Stimulated activated CD8-positive, alpha-beta memory T cell treated with anti-CD3 and anti-CD28 coated beads, Interleukin-15, amount 100 ng/mL, for 4 hours (primary cell): ENCODE measurements at places on chromosomes 4 and X.

GRCh38 chr4:37605843-37606565 lies 80.2 kb downstream of the RELL1 start:
- DNase-seq: no peak

DNA sequence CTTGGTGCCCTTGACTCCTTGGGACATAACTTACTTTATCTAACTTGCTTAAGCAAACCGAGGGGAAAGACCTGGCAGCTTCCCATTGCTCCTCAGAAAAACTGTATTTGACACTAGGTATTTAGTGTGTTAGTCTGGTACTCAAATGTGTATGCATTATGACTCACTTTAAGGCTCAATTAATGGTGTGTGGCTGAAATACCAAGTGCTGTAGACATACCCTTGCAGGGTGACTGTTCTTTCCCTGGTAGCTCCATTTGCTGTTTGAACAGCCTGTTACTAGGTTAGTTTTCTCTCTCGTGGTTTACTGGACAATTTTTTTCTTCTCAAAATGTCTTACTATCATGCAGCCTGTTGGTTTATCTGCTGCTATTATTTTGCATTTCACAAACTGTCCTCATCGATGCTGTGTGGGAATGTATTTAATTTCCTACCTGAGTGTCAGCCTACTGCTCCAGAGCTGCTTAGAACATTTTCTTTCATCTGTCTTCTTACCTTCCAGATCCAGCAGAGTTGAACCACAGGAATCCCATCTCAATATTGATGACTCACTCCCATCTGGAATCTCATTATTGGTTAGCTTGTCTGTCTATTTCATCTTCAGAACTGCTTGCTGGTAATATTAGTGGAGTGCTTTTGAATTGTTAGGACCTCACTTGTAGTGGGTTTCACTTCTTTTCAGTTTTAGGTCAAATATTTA lies 158.0 kb upstream of the FAT1 start:
- no peak for DNase-seq

DNA sequence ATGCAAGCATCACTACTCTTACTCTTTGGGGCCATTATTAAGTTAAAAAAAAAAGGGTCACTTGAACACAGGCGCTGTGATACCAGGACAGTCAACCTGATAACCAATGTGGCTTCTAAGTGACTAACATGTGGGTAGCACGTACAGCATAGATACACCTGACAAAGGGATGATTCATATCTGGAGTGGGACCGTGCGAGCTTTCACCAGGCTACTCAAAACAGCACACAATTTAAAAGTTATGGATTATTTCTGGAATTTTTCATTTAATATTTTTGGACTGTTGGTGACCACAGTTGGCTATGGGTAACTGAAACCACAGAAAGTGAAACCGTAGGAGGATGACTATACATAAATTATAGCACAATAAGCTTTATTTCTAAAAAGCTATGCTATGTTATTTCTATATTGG lies 113.8 kb upstream of the STIM2 start:
- DNase-seq: no peak

- no peak for DNase-seq
Observed at GRCh38 chr4:100106982-100107381, 83.3 kb downstream of the DDIT4L start.

- no peak for DNase-seq
Observed at GRCh38 chr4:144799486-144799885, 153.5 kb downstream of the HHIP start.

DNA sequence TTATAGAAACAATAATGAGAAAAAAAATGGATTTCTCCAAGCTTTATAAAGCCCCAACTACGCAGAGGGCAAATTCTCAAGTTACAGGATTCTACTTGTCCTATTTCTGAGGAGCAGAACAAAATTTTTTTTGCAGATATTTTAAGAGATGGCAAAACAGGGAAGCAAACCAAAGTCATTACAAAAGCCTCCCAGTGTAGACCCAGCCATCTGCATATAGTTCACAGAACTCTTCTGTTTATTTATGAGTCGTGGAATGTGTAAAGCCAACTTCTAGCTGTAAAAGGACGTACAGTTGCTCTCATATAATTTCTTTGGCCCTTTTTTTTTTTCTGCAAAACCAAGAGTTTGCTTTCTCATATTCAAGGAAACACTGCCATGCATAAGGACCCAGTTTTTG lies 120.4 kb downstream of the PCDH7 start:
- DNase-seq: no peak

GRCh38 chrX:83535417-83536196 lies 27.5 kb downstream of the POU3F4 start:
- DNase-seq: no peak
